ENCODE measurements at places on chromosomes 7 and 10.

- no peak for DNase-seq
- peaks cover 5% of the 10 kb centered on the region for H3K36me3 ChIP-seq
- no peak overlapping the region for H3K27ac ChIP-seq
- no peak overlapping the region for H3K4me3 ChIP-seq
Measured at GRCh38 chr10:99676426-99676825, 17.1 kb downstream of the ENTPD7 start.

- no peaks in the 10 kb centered on the region for H3K36me3 ChIP-seq
- DNase-seq: no peak
- H3K27ac ChIP-seq: no peak overlapping the region
- H3K4me3 ChIP-seq: no peak overlapping the region
- no peaks in the 10 kb centered on the region for H3K27me3 ChIP-seq
Measured at GRCh38 chr10:108388706-108389105, 1224.2 kb upstream of the SORCS1 start.

GRCh38 chr7:112423987-112424386 lies 26.3 kb upstream of the IFRD1 start:
- H3K27ac ChIP-seq: no peak overlapping the region
- H3K4me3 ChIP-seq: no peak overlapping the region
- no peaks in the 10 kb centered on the region for H3K27me3 ChIP-seq

DNA sequence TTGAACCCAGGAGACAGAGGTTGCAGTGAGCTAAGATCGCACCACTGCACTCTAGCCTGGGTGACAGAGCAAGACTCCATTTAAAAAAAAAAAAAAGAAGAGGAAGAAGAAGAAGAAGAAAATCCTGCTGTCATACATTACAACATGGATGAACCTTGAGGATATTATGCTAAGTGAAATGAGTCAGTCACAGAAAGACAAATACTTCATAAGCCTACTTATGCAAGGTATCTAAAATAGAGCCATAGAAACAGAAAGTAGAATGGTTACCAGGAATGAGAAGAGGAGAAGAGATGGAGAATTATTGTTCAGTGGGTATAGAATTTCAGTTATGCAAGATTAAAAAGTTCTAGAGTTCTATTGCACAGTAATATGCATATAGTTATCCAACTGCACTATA lies 466.5 kb downstream of the PLXNA4 start:
- H3K4me3 ChIP-seq: no peak overlapping the region
- DNase-seq: no peak
- no peaks in the 10 kb centered on the region for H3K36me3 ChIP-seq
- no peaks in the 10 kb centered on the region for H3K27me3 ChIP-seq
- H3K4me1 ChIP-seq: no peaks in the 10 kb centered on the region
- H3K27ac ChIP-seq: no peak overlapping the region

Data from cardiac muscle cell (in vitro differentiated cells and primary cell).